NCI-H510A (cell line): ENCODE measurements at places on chromosomes 12 and 14.

- DNase-seq, result no peak
Observed at GRCh38 chr12:108151533-108152169, 22.6 kb downstream of the WSCD2 start.

- DNase-seq, result no peak
Observed at GRCh38 chr14:64217834-64218233, 76.3 kb downstream of the ESR2 start.

DNA sequence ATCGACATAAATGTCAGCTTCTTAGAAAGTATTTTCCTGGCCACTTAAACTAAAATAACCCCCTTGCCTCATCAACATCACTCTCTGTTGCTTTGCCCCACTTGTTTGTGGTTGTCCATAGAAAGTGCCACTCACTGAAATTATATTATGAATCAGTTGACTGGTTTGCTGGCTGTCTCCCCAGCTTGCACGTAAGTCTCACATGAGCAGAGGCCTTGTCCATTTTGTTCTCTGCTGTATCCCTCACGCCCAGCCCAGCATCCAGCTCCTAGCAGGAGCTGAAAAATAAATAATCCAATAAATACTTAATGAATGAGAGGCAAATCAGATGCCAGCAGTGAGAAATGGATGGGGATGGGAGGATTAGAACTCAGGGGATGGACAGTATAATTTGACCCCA is 159.3 kb downstream of the KSR2 start:
- DNase-seq, result no peak

DNA sequence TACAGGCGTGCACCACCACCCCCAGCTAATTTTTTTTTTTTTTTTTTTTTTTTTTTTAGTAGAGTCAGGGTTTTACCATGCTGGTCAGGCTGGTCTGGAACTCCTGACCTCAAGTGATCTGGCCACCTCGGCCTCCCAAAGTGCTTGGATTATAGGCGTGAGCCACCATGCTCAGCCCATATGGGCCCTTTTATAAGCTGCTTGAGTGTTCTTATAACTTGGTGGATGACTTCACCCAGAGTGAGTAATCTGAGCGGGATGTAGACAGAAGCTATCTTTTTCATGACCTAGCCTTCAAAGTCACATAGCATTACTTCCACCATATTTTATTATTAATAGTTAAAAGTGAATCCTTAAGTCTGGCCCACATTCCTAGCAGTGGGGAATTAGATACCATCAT is 16.4 kb downstream of the BBOF1 start:
- DNase-seq, result no peak
